Activated CD4-positive, alpha-beta memory T cell treated with anti-CD3 and anti-CD28 coated beads for 36 hours (primary cell): ENCODE measurements at places on chromosomes 1 and 21.

DNA sequence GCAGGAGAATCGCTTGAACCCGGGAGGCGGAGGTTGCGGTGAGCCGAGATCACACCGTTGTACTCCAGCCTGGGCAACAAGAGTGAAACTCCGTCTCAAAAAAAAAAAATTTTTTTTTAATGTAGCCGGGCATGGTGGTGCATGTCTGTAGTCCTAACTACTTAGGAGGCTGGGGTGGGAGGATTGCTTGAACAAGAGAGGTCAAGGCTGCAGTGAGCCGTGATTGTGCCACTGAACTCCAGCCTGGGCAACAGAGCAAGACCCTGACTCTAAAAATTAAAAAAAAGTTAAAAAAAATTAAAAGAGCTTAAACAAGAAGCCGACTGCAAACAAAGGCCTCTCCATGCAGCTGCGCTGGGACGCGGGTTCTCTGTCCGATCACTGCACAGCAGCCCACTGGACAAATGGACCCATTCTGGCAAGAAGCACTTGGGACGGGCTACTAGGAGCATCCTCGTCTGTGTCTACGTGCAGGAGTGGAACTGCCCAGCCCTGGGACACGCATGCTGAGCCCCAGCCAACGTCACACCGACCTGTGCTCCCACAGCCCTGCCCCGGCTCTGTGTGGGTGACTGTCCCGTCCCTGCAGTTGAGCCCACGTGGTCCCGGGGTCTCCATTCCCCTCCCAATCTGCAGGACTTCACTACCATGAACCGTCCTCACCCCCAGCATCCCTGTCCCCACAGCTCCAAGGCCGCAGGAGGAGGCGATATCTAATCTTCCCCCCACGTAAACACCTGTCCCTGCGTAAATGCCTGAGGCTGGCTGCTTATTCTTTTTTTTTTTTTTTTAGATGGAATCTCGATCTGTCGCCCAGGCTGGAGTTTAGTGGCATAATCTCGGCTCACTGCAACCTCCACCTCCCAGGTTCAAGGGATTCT lies 12.3 kb downstream of the SLC35E2B start:
- no peak for DNase-seq

- DNase-seq, result no peak
These were observed 23.6 kb downstream of the DIP2A start for GRCh38 chr21:46482225-46482845.

DNA sequence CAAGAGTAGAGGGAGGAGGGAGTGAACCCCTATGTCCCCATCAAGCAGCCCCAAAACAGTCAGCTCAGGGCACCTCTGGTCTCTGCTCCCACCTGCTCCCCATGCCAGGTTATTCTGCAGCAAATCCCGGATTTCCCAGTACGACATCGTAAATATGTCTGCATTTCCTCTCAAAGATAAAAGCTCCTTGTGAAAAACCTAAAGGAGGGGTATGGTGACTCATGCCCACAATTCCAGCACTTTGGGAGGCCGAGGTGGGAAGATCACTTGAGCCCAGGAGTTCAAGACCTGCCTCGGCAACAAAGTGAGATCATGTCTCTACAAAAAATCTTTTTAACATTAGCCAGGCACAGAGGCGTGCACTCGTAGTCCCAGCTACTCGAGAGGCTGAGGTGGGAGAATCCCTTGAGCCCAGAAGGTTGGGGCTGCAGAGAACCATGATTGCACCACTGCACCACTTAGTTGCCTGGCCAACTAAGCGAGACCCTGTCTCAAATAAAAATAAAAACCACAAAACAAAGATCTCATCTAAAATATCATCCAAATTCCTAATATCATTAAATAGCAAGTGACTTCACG lies 7.1 kb downstream of the ACOT7 start:
- no peak for DNase-seq

- no peak for DNase-seq
These were observed 553 bp upstream of the SLC30A2 start for GRCh38 chr1:26046246-26047095.
